ENCODE measurements at places on chromosomes 2 and 18. TPM values are rescaled to one million over a fixed set of nuclear protein-coding genes. Genes with fewer than 3 reads are reported as not detected.

CCDC150 gene
- total RNA-seq, result 0.99 TPM

DNA sequence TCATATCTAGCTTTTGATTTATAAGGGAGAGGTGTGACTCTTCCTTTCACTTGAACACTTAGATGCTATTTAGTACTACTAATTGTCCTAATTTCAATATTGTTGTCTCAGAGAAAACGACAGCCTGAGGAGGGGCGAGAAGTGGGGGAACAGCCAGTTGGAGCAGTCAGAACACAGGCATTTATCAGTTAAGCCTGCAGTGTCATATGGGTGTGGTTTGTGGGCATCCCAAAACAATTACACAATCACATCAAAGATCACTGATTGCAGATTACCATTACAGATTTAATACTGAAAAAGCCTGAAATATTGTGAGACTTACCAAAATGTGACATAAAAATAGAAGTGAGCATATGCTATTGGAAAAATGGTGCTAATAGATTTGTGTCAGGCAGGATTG, 15.8 kb downstream of the TMEM131 start:
- H3K4me1 ChIP-seq, result no peaks in the 10 kb centered on the region
- no peaks in the 10 kb centered on the region for H3K27me3 ChIP-seq
- no peak for DNase-seq
- no peak overlapping the region for H3K4me3 ChIP-seq
- H3K36me3 ChIP-seq, result no peaks in the 10 kb centered on the region

FBLN7 gene
- total RNA-seq, result 0.18 TPM

KLHL29 gene
- 6.5 TPM for total RNA-seq

- H3K4me1 ChIP-seq, result no peaks in the 10 kb centered on the region
- no peaks in the 10 kb centered on the region for H3K27me3 ChIP-seq
- no peak for DNase-seq
- H3K36me3 ChIP-seq, result no peaks in the 10 kb centered on the region
- H3K27ac ChIP-seq, result no peak overlapping the region
These were observed 380.6 kb upstream of the REG3G start for GRCh38 chr2:78644854-78645253.

GRCh38 chr2:206083602-206084438, 2.2 kb downstream of the INO80D start:
- peaks cover 4% of the 10 kb centered on the region for H3K4me1 ChIP-seq
- H3K27ac ChIP-seq, result peak overlapping the region; percentile 100
- no peaks in the 10 kb centered on the region for H3K36me3 ChIP-seq
- H3K27me3 ChIP-seq, result no peaks in the 10 kb centered on the region
- DNase-seq, result no peak

CCBE1 gene
- total RNA-seq, result 109 TPM

GRCh38 chr18:74994502-74995418, 214.2 kb downstream of the PTGR3 start:
- H3K27me3 ChIP-seq, result no peaks in the 10 kb centered on the region
- H3K4me3 ChIP-seq, result no peak overlapping the region
- H3K27ac ChIP-seq, result no peak overlapping the region
- H3K4me1 ChIP-seq, result no peaks in the 10 kb centered on the region
- no peaks in the 10 kb centered on the region for H3K36me3 ChIP-seq

DNA sequence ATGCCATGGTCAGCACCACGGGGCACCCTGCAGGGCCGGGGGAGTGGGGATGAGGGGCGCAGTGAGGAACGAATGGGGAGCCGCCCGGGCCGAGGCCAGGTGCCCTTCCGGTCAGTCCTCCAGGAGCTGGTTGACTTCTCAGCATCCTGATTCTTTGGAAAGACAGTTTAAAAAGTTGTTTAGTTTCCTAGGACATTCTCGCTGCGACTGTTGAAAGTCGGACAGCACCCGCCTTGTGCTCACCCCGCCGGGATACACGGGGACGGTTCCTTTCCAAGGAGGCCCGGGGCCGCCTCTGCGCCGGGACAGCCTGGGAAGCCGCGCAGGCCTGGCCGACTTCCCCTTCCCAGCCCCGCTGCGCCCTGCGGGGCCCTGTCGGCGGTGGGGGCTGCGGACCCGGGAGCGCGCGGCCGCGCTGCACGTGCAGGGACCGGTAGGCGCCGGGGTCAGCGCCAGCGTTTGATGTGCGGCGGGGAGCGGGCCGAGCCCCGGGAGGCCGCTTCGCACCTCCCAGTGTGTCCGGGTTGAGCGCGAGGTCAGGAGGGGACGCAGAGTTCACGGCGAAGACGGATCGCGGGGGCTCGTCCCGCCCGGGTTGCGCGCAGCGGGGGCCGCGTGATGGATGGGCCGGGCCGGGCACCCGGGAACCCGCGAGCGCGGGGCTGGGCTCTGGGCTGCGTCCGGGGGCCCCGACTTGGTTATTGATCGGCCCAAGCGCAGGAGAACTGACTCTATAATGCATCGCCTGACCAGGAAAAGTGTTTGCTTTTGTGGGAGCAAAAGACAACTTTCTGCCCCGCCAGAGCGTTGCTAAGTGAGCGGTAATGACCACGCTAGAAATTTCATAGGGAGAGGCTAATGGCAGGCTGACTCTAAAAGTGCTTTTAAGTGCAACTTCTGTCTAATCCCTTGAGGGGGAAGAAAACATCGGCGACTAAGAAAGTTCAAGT, 28.0 kb upstream of the SMIM21 start:
- H3K36me3 ChIP-seq, result no peaks in the 10 kb centered on the region
- H3K4me3 ChIP-seq, result peak overlapping the region; percentile 51
- DNase-seq, result peak; percentile 54
- H3K27me3 ChIP-seq, result no peaks in the 10 kb centered on the region
- H3K27ac ChIP-seq, result peak overlapping the region; percentile 82

GRCh38 chr18:3615374-3615985, 165.5 kb downstream of the TGIF1 start:
- no peaks in the 10 kb centered on the region for H3K27me3 ChIP-seq
- no peaks in the 10 kb centered on the region for H3K4me1 ChIP-seq
- H3K36me3 ChIP-seq, result no peaks in the 10 kb centered on the region
- no peak for DNase-seq
- no peak overlapping the region for H3K4me3 ChIP-seq

- no peak overlapping the region for H3K27ac ChIP-seq
- DNase-seq, result no peak
- peaks cover 10% of the 10 kb centered on the region for H3K4me1 ChIP-seq
- H3K4me3 ChIP-seq, result no peak overlapping the region
These were observed 123.5 kb downstream of the GLI2 start for GRCh38 chr2:120859128-120859527.

DNA sequence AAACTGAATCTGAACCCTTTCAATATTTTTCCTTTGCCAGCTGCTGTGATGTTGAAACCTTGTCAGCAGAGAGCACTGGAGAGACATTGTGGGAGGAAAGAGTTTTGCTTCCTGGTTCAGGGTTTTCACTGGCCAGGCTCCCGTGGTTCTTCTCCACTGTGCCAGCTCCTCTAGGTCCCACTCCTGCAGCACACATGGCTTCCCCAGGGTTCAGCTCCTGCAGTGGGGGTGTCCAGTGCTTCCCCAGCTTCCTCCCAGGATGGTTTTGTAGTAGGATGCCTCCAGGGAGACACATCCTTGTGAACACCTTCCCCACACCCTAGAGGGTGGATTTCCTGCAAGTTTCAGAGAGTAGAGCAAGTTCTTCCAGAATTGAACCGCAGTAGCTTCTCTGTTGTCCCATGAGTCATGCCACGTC, 24.0 kb upstream of the SULT1C3 start:
- no peaks in the 10 kb centered on the region for H3K36me3 ChIP-seq
- no peak overlapping the region for H3K27ac ChIP-seq
- no peak for DNase-seq
- H3K27me3 ChIP-seq, result no peaks in the 10 kb centered on the region

- no peak overlapping the region for H3K27ac ChIP-seq
- H3K4me1 ChIP-seq, result peaks cover 1% of the 10 kb centered on the region
- no peak overlapping the region for H3K4me3 ChIP-seq
- no peaks in the 10 kb centered on the region for H3K27me3 ChIP-seq
These were observed 73.3 kb downstream of the RPIA start for GRCh38 chr2:88764850-88765153.

DSC2 gene
- 2.5 TPM for total RNA-seq

DNA sequence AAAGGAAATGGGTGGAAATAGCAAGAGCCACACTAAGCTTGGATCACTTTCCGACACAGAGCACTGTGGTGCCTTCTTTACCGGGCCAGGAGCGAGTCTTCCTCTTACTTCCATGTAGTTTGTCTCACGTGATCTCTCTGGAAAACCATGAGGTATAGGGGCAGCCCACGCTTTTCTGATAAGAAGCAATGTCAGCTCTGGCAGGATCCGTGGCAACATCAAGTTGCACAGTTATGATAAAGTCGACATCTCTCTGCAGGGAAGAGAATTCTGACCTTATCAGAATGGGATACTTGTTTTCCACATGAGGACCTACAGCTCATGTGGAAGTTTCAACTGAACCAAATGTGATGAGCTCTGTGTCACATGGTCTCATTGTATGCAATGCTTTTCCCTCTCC, 29.5 kb downstream of the MSGN1 start:
- no peaks in the 10 kb centered on the region for H3K36me3 ChIP-seq
- H3K27me3 ChIP-seq, result no peaks in the 10 kb centered on the region
- H3K27ac ChIP-seq, result no peak overlapping the region
- no peaks in the 10 kb centered on the region for H3K4me1 ChIP-seq
- H3K4me3 ChIP-seq, result no peak overlapping the region

DNA sequence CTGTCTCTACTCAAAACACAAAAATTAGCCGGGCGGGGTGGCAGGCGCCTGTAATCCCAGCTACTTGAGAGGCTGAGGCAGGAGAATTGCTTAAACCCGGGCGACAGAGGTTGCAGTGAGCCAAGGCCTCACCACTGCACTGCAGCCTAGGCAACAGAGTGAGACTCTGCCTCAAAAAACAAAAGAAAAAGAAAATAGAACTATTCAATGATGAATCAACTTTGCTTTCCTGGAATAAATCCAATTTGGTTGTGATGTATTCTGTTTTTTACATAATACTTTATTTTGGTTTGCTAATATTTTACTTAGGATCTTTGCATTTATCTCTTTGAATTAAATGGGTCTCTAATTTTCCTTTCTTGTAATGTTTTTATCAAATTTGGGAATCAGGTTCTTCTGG, 86.3 kb upstream of the MBOAT2 start:
- H3K36me3 ChIP-seq, result no peaks in the 10 kb centered on the region
- DNase-seq, result no peak
- H3K27me3 ChIP-seq, result no peaks in the 10 kb centered on the region
- H3K27ac ChIP-seq, result no peak overlapping the region

ACYP2 gene
- 12.8 TPM for total RNA-seq

DNA sequence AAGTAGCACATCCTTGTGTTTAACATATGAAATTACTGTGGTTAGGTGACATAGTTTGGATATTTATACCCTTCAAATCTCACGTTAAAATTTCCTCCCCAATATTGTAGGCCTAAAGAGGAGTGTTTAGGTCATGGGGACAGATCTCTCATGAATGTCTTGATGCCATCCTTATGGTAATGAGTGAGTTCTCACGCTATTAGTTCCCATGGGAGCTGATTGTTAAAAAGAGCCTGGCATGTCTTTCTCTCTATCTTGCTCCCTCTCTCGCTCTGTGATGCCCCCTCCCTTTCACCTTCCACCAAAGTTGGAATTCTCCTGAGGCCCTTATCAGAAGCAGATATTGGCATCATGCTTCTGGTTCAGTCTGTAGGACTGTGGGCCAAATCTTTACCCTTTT, 660.1 kb downstream of the ADCYAP1 start:
- no peak overlapping the region for H3K4me3 ChIP-seq
- H3K36me3 ChIP-seq, result no peaks in the 10 kb centered on the region
- H3K4me1 ChIP-seq, result no peaks in the 10 kb centered on the region
- DNase-seq, result no peak

DNA sequence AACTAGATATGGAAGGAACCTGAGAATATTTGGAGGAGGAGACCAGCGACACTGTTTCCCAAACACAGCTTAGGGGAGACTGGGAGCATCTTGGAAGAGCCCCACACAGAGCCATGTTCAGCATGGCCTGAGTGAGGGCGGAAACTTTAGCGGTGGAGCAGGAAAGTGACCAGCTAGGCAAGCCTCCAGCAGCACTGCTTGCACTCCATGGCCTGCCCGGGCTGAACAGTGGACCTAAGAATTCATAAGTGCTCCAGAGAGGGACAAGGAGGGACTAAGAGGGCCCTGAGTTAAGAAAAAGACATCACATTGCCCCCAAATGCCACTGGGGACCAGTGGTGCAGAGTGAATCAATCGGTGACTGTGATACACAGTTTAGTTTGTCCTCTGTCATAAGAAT, 566.4 kb downstream of the TNS1 start:
- no peaks in the 10 kb centered on the region for H3K36me3 ChIP-seq
- H3K27ac ChIP-seq, result no peak overlapping the region
- no peaks in the 10 kb centered on the region for H3K27me3 ChIP-seq
- no peak overlapping the region for H3K4me3 ChIP-seq
- peaks cover 31% of the 10 kb centered on the region for H3K4me1 ChIP-seq

RELCH gene
- total RNA-seq, result 29.6 TPM

PAX8 gene
- total RNA-seq, result 0.96 TPM

GRCh38 chr2:154697418-154698252, 860 bp upstream of the KCNJ3 start:
- no peaks in the 10 kb centered on the region for H3K36me3 ChIP-seq
- H3K27ac ChIP-seq, result no peak overlapping the region
- H3K27me3 ChIP-seq, result no peaks in the 10 kb centered on the region
- no peak for DNase-seq

- no peaks in the 10 kb centered on the region for H3K4me1 ChIP-seq
- no peaks in the 10 kb centered on the region for H3K36me3 ChIP-seq
- no peaks in the 10 kb centered on the region for H3K27me3 ChIP-seq
These were observed 75.2 kb upstream of the SLC14A2 start for GRCh38 chr18:45540125-45540524.

Measured in ovary (tissue), 10 donors.